Activated T-helper 2 cell treated with anti-CD3 and anti-CD28 coated beads, Interferon-gamma antibody, Interleukin-2, Interleukin-4, amounts not matched to agents 10 μg/mL and 5 μg/mL and 100 μg/mL, durations not matched to agents 14 hours and 24 hours and 36 hours (primary cell): ENCODE measurements at places on chromosomes 6 and 20.

- no peak for DNase-seq
Observed at GRCh38 chr20:22779878-22780277, 195.5 kb upstream of the FOXA2 start.

GRCh38 chr6:148650941-148651505 lies 95.8 kb upstream of the UST start:
- no peak for DNase-seq

- no peak for DNase-seq
Observed at GRCh38 chr6:29647927-29648642, 8.8 kb upstream of the MOG start.

DNA sequence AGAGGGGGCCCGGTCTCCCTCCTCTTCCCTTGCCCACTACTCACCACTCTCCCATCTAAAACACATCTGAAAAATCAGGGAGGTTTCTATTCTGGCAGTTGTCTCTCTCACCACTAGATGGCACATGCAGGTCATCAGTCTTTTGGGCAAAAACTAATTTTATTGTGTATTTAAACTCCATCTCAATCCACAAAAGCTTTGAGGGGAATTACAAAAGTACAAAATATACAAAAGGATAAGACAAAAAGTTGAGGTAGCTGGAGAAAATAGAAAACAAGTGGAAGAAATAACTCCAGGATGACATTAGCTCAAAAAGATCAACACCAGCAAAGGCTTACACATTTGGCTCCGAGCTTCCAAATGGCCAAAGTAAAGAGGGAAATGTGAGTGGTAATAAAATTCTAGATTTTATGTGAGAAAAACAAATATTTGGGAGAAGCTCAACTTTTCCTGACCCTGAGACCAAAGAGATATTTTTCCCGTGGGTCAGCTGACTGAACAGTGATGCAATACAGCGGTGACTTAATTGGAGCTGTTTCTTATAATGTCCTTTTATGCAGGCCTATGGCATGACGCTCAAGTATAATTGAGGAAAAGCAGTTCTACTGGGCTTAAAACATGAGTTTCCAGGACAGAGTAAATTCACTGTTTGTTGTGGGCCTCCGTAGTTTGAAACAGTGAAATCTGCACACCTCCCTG lies 79.8 kb upstream of the CHD6 start:
- DNase-seq: no peak

DNA sequence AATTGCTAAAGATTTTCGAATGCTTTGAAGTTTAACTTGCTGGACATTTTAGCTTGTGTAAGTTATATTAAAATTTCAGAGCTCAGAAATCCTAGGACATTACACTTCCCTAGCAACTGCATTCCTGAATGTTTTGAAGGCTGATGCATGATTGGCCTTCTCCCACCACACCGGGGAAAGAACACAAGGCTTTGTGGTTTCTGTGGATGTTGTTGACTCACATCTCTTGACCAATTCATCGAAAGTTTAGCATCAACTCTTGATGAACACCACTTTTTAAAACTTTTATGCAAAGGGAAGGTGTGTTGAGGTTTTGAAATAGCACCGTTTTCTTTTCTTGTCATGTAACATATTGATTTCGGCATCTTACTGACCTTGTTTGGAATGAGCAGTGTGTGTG lies 81.1 kb downstream of the RIMS1 start:
- no peak for DNase-seq

GRCh38 chr20:40978761-40979160 lies 49.9 kb upstream of the TOP1 start:
- DNase-seq: no peak

DNA sequence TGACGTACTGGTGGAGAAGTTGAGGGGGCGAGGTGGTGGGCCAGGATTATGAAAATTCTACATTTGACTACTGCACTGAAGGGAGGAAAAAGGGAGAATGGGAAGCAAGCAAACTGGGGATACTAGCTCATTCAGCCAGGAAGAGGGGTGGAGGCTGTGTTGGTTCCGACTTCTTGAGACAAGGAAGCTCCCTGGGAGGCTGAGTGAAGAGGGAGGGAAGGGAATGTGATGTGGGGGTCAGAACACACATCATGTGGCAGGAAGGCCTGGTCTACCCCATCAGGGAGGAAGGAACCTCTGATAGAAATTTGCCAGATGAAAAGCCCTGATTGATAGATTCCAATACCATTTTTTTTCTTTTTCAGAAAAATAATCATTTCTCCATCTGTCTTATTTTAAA lies 28.8 kb upstream of the MCHR2 start:
- DNase-seq: no peak

DNA sequence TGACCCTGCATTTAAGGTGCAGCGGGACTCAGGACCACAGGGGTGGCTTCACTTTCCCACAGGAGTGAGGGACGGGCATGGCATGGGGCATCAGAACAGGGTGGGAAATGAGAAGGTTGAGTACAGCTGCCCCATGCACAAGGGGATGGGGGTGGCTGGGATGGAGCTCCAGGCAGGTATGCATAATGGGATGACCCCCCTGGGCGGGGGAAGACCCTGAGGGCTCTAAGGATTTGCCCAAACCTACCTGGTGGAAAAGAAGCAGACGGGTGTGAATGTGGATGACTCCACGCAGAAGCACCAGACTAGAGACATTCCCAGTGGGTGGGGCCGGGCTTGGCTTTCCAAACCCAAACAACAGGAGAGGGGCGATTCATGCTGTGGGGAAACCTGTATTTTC lies 200.3 kb downstream of the SYNDIG1 start:
- no peak for DNase-seq

GRCh38 chr20:17345321-17345720 lies 118.5 kb downstream of the PCSK2 start:
- no peak for DNase-seq

- no peak for DNase-seq
Observed at GRCh38 chr6:64732888-64733287, 974.1 kb downstream of the EYS start.

DNA sequence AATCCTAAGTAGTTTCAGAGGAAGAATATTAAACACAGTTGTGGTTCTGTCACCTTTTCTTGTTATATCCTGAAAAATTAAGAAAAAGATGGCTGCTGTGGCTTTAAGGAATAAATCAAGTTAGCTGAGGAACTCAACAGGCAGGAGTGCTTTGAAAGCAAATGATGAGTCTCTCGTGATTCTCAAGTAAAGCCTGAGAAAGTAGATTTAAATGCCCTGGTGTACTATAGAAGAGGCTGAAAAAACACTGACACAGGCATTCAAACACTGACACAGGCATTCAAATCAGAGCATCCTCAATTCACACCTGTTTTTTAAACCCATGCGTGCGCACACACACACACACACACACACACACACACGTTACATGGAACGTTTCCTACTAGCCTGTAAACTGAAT lies 218.6 kb downstream of the OGFRL1 start:
- no peak for DNase-seq

- no peak for DNase-seq
Observed at GRCh38 chr20:10856237-10857015, 182.6 kb upstream of the JAG1 start.

- no peak for DNase-seq
Observed at GRCh38 chr20:10131732-10132345, 86.8 kb upstream of the SNAP25 start.

DNA sequence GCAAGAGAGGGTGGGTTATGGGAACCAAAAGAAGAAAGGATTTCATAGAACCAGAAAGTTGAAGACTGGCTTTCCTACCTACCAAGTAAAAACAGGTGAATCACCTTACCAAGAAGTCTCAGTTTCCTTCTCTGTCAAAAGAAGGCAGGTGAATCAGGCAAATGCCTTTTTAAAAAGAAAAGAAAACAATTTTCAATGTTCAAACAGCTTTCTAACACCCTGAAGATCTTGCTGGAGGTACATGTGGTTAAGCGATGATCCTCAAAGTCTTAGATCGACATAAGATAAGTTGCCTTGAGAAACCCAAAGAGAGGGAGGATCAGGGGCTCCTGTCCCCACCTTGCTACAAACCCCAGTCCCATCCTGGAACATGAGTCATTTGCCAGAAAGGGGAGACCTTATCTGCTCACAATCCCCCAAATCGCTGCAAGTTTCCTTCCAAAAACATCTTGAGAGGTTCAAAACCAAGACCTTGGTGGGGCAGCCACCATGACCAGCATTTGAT lies 71.6 kb downstream of the NFATC2 start:
- peak; percentile 18 for DNase-seq

DNA sequence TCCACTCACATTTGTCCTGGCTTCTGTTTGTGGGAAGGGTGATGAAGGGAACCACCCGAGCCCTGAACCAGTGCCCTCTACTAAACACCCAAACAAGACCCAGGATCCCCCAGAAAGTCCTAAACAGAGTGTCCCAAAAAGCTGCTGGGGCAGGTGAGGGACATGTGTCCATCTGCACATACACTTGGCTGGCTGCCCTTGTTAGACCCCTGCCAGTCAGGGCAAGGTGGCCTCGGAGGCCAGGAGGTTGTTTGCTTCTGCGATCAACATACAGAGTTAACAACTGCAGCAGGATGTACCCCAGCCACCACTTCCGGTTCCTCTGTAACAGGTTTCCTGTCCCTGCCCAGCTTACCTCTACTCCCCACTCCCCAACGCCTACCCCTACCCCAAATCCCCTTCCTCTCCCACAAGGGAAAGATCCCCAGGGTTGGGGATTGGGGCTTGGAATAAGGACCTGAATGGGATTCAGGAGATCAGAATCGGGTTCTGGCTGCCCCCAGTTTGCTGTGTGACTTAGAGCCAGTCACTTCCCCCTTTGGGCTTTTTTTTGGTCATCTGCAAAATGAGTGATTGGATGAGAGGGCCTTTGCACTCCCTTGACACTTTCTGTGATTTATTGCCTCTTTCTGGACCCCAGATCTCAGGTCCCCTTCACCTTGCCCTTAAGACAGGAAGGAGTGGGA lies 13.9 kb downstream of the DEF6 start:
- peak; percentile 54 for DNase-seq

DNA sequence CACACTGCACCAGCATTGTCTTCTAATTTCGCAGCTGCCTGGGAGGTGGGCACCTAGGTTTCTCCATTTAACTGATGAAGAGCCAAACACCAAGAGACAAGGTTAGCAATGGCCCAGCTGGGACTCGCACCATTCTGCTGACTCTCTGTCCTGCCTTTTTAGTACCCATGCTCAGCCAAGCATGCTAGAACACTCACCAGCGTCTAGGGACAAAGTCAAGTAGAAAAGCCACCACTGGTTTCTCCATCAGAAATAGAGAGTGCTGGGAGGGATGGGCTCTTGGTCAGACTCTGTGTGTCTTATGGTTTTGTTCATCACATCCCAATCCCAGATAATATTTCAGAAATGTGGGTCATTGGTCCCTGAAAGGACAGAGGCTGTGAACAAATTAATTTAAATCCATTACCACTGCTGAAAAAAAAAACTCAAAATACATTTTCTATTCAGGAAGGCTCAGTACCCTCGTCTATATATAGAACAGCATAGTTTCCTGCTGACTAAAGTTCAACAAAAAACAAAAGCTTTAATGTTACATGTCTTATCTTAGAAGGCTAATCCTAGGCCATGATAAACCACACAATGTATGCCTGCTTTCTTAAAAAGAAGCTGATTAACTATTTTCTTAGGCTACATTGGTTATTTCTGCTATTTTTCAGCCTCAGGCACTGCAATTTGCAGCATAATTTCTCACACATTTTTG lies 111.0 kb downstream of the TBC1D7 start:
- DNase-seq: no peak

DNA sequence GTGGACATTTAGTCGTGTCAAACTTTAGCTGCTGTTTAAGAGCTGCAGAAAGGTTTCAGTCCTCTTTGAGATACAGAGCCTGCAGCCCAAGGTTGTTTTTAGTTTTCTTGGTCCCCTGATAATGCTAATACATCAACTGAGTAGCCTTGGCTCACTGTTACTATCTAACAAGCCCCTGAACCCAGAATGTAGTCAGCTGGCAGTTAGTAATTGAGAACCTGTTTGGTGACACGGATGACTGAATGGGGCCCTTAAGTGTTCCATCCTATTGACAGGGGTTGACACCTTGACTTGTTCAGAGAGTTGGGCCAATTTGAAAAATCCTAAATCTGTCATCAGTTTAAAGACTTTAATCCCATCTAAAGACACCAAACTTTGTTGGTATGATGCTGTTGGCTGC lies 2.8 kb downstream of the RTN4IP1 start:
- no peak for DNase-seq

GRCh38 chr6:3751730-3752530 lies 417 bp upstream of the PXDC1 start:
- peak; percentile 54 for DNase-seq

DNA sequence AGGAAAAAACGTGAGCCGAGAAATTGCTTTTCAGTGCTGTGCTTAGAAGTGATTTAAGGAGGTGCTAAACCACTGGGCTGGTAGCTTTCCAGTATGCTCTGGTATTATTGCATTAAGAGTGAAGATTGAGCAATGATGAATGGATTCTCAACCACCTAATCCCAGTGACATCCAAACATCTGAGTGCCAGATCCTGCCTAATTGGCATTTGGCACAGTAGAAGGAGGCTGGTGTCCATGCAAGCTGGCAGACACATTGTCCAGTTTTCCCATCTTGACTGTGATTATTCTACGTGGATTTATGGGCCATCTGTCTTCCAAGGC lies 398.0 kb upstream of the PLCB4 start:
- DNase-seq: no peak

DNA sequence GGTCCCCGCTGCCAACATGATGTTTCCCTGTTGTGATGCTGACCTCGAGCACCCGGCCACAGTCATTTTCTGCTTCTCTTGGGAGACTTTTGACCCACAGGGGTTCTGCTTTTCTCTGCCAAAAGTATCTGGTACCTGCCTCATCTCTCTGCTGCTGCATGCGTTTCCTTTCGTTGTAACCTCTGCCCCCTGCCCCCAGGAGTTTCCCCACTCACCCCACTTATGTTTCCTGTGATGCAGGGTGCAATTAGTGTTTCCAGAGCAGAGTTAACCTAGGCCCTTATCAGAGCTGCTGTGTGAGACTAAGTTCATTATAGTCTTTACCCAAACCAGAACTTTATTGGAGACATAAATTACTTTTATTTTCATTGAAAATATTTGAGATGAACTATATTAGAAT lies 65.2 kb upstream of the EDN3 start:
- DNase-seq: no peak

- no peak for DNase-seq
Observed at GRCh38 chr6:76221525-76221924, 149.1 kb upstream of the IMPG1 start.

DNA sequence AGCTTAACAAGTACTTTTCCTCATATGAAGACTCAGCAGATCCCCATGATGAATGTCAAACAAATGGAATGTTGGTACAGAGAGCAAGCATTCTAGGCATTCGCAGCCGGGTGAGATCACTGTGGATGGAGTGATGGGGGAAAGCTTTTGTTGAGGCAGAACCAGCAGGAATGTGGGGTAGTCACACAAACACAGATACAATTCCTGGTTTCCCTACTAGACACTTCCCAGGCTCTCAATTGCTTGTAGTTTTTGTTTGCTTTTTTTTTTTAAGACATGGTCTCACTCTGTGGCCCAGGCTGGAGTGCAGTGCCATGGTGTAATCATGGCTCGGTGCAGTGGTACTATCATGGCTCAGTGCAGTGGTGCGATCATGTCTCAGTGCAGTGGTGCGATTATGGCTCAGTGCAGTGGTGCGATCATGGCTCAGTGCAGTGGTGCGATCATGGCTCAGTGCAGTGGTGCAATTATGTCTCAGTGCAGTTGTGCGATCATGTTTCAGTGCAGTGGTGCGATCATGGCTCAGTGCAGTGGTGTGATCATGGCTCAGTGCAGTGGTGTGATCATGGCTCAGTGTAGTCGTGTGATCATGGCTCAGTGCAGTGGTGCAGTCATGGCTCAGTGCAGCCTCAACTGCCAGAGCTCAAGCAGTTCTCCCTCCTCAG lies 15.4 kb upstream of the IER3 start:
- DNase-seq: no peak

GRCh38 chr20:10178727-10179313 lies 39.8 kb upstream of the SNAP25 start:
- no peak for DNase-seq

GRCh38 chr6:121436274-121436857 lies 920 bp downstream of the GJA1 start:
- DNase-seq: no peak
